ENCODE measurements at places on chromosomes 7 and 10.

DNA sequence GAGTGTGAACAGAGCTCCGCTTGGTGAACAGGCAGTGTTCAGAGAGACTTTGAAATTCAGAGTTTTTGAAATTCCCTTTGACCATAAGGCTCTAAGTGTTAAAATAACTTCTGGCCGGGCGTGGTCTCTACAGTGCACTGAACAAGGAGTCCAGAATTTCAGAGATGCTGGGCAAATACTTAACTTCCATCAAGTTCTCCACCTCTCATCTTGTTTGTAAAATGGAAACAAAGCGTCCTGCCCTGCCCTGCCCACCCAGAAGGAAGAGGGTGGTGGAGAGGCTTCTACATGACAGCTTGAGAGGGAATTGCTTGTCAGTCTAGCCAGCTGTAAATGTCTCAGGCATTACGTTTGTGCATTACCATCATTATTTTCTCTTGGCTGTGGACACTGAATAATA is 102.6 kb downstream of the RGS10 start:
- DNase-seq = no peak

DNA sequence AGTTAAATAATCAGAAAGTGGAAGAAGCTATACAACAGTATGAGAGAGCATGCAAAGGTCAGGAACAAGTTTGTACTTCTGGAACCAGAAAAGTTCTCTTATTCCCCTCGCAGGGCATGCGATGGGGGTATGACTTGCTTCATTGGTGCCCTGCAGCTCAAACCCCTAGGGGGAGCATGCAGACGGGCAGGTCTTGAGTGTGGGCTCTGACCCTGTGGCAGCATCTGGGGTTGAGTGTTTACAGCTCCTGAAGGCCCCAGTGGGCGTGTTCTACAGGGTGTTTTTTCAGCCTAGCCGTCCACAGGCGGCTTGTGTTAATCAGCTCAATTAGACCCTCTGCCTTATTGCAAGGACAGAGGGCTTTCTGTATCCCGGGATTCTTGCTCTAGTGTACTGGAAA is 44.5 kb downstream of the KIF20B start:
- no peak for DNase-seq

- no peak for DNase-seq
These were observed 210.0 kb upstream of the KLF14 start for GRCh38 chr7:130943981-130944380.

- no peak for DNase-seq
These were observed 77.4 kb downstream of the ZNF365 start for GRCh38 chr10:62451611-62451975.

DNA sequence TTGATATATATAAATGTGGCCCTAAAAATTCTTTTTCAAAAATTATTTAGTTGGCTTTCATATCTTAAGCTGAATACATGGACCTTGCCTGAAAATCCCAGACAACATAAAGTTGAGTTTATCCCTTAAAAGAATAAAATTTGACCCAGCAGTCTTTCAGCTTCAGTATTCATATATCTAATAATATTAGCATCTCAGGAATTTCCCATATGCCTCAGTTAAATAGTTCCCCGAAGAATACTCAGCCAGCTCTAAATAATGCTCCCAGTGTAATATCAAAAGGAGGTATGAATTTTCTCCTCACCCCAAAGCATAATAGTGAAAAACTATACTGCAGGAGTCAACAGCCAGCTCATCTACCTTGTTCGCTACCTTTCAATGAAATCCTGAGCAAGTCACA is 145.9 kb downstream of the CTNNA3 start:
- no peak for DNase-seq

- DNase-seq = no peak
These were observed 34.2 kb downstream of the CYP17A1 start for GRCh38 chr10:102802920-102803534.

- no peak for DNase-seq
These were observed 3.6 kb downstream of the TSPAN14 start for GRCh38 chr10:80457554-80458262.

DNA sequence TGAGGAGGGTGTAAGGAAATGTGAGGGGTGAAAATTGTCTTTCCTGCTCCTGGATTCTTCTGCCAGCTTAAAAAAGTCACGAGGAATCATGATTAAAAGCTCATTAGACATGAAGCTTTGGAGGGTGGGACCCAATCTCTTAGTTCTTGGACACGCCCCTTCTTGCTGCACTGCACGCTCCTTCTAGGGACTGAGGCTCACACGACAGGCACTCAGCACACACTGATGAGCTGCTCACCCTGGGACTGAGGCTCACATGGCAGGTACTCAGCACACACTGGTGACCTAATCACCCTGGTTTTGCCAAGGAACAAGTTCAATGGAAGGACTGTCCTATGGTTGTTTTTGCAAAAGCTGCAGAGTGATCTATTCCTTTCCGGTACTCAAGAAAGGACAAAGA is 65.8 kb upstream of the ELMO1 start:
- no peak for DNase-seq

- no peak for DNase-seq
These were observed 30.7 kb upstream of the STOX1 start for GRCh38 chr10:68796605-68797004.

DNA sequence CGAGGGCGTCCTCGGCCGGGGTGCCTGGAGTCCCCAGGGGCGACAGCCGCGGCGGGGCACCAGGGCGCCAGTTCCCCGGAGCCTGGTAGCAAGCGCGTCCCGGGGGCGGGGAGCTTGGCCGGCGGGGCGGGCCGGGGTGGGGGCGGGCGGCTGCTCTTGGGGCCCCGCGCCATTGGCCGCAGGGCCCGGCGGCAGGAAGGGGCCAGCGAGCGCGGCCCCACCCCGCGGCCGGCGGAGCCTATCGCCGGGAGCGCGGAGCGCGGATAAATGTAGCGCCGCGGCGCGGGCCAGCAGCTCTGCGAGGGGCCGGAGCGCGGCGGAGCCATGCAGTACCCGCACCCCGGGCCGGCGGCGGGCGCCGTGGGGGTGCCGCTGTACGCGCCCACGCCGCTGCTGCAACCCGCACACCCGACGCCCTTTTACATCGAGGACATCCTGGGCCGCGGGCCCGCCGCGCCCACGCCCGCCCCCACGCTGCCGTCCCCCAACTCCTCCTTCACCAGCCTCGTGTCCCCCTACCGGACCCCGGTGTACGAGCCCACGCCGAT is at the start of gene HHEX:
Gene HHEX, plus strand, starts transcription at position 293 of the 548 bp plus-strand sequence. Its CDS starts 32 bp downstream, at position 325.
- DNase-seq = peak; percentile 17

DNA sequence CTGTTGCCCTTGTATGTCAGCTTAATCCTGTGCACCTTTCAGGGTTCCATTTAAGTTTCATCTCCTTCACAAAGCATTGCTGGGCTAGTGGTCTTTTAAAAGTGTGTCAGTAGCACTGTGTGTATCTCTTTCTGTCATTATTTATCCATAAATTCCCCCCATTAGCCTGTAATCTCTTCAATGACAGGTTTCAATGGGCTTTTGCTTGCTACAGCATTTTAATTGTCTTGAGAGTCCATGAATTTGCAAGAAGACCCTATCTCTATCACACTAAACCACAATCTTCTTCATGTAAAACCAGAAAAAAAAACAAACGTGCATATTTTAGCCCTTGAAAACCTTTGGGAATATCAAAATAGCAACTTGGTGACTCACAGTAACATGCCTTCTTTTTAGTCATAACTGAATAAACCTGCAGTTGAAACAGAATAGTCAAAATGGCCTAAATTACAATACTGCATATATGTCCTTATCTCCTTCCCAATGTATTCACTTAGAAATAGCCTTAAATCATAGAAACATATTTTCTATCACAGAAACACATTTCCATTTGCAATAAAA is 118.6 kb downstream of the PON1 start:
- DNase-seq = no peak

GRCh38 chr7:138974103-138974502 is 7.1 kb downstream of the KIAA1549 start:
- no peak for DNase-seq

GRCh38 chr7:114889646-114890285 is 32.1 kb upstream of the MDFIC start:
- DNase-seq = no peak

- DNase-seq = no peak
These were observed 51.6 kb upstream of the CASD1 start for GRCh38 chr7:94458041-94458440.

- DNase-seq = no peak
These were observed 28.1 kb downstream of the ST8SIA6 start for GRCh38 chr10:17426263-17426750.

DNA sequence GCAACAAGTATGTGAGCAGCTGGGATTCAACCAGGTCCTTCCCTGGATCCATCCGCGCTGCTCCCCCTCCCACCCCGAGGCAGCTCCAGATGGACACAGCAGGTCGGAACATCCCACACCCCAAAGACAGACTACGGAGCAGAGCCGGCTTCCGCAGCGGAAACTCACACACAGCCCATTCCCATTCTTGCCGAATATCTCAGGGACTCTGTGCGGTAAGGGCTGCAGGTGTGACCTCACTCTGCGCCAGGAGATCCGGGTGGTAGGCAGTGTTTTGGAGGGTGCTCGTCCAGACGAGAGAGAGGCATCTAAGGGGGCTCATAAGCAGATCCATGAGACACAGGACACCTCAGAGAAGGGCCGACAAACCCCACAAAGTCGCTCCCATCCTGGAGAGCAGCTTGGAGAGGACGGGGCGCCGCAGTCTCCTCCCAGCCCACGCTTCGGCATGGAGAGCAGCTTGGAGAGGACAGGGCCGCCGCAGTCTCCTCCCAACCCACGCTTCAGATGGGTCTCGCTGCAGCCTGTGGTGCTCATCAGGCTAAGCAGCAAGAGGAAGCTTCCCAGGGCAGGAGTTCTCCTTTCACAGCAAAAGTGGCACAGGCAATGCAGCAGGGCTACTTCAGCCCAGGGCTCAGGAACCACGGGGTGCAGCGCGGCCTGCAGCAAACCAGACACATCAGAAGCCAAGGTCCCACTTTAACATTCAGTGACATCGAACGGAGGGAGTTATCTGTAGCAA is 179.9 kb downstream of the DIP2C start:
- no peak for DNase-seq

DNA sequence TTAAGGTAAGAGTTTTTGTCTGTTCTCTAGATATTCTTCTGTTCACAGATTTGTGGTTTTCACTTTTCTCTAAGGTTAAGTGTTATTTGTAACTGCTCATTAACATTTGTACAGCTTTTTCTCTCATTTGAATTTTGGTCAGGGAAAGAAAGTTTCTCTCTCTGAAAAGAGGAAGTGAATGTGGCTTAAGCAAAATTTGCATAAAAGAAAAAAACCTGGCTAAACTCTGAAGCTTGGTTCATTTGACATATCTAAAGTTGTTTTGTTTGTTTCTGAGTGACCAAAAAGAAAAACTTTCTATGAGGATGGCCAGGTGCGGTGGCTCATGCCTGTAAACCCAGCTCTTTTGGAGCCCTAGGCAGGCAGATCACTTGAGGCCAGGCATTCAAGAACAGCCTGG is 22.0 kb upstream of the SLC26A4 start:
- DNase-seq = no peak

GRCh38 chr10:12351447-12351846 is 2.1 kb downstream of the CAMK1D start:
- no peak for DNase-seq

DNA sequence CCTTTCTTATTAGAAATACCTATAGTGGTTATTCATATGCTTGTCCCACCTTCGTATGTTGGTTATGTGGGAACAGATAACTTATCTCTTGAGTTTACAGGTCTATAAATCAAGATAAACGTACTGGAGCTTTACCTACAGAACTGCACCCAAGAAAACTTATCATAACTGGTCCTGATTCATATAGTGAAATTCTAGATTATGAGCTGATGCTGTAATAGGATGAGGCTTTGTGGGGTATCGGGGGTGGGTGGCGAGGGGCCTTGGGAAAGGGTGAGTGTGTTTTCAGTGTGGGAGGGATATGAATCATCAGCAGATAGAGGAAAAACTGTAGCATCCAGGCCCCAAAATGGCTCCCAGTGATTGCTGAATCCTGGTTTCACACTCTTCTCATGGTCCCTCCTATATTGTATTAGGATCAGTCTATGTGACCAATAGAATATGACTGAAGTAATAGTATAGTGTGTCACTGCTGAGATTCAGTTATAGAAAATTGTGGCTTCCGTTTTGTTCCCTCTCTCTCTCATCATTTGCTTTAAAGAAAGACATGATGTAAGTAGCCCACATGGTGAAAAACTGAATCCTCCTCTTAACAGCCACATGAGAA is 706.8 kb upstream of the LRRTM3 start:
- no peak for DNase-seq

- DNase-seq = no peak
These were observed 12.4 kb downstream of the PARD3 start for GRCh38 chr10:34802692-34803091.

DNA sequence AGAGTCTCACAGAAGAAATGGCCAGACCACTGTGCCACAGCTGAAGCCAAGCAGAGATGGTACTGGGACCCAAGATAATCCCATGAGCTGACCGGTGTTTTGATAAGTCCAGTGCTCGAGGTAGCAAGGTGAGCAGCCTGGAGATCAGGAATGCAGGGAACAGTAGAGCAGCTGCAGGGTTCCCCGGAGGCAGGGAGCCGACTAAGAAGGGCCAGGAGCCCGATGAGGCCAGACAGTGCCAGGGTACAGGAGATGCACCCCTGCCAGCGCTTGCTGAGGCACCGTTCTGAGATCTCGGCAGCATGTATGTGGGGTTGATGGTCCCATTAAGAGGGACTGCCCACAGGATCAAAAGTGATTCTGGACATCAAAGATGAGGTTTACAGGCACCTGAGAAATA is 47.1 kb downstream of the VSTM4 start:
- no peak for DNase-seq

DNA sequence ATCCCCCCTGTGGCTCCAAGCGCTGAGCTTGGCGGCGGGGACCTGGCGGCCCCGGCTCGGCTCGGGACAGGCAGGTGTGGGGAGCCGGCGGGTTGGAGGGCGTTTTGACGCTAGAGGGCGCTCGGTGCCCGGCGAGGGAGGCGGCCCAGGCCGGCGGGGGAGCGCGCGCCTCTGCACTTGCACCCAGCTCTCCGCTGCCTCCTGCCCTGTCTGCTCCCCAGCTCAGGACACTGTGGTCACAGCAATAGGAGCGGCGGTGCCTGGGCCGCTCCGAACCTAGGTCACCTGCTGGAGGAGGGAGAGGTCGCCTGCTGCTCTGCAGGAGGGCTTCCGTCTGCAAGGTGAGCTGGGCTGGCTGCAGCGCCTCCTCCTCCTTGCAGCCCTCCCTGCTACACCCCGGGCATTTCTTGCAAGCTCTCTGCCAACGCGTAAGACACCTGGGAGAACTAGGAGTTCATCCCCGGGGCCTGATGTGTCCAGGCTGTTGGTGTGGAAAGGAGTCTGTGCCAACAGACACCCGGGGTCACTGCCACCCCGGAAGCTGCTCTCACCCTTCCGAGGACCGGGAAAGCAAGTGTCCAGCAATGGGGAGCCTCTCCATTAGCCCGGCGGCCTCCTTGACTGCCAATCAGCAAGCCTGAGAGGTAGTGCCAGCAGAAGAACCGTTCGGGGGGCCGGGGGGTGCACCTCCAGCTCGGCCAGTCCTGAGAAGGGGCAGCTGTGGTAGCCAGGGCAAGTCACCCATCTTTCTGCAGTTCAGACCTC is 620.4 kb downstream of the GALNT17 start:
- DNase-seq = peak; percentile 38

DNA sequence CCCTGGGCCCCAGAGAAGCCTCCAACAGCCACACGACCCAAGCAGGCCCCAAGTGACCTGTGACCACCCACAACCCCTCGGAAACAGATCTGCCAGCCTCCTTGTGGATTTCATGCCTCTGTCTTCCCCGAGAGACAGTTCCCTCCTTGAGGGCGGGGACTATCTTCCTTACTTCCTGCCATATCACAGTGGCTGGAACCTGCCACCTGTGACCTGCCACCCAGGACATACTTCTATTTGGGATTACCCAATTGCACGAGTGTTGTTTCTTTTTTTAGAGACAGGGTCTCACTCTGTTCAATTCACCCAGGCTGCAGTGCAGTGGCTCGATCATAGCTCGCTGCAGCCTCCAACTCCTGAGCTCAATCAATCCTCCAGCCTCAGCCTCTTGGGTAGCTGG is 25.9 kb downstream of the TNRC18 start:
- DNase-seq = no peak

Data from NCI-H2029 (cell line).